Activated CD4-positive, alpha-beta T cell treated with anti-CD3 and anti-CD28 coated beads, Interleukin-2, amount 50 U/mL, for 24 hours (primary cell): ENCODE measurements at places on chromosomes 2 and 18.

DNA sequence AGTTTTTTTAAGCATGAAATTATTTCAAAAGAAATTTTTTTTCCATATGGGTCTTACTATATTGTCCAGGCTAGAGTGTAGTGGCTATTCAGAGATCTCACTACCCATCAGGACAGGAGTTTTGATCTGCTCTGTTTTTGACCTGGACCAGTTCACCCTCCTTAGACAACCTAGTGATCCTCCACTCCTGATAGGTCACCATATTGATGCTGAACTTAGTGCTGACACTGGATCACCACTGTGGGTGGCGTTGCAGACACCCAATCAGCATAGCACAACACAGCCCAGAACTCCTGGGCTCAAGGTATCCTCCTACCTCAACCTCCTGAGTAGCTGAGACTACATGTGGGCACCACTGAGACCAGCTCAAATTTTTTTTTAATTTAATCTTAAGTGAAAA lies 8.2 kb downstream of the OLA1 start:
- DNase-seq, result no peak

- DNase-seq, result no peak
These were observed 30.1 kb downstream of the SH3RF3 start for GRCh38 chr2:109159096-109159495.

GRCh38 chr2:88131201-88131998 lies 3.5 kb upstream of the FABP1 start:
- no peak for DNase-seq

GRCh38 chr2:204946892-204947291 lies 401.6 kb downstream of the PARD3B start:
- no peak for DNase-seq

GRCh38 chr2:204109681-204110080 lies 173.1 kb downstream of the ICOS start:
- DNase-seq, result no peak

DNA sequence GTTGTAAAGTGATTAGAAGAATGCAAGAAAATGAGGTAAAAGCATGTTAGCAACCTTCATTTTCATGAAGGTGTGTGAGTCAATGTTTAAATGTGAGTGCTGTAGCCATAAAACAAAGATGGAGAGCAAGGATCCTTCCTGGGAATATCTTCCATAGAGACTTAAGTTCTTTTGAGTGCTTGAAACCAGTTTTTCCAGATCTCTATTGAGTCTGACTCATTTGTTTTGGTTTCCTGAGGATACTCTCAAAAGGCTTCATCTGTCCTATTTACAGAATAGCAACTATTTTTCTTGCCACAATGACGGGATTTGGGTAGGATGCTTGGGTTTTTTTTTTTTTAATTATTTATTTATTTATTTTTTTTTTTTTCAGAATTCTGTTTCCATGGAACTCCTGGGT lies 45.9 kb upstream of the ASB1 start:
- DNase-seq, result no peak
